ENCODE measurements at places on chromosomes 2 and 18.
A peak's percentile ranks its signal among the peaks of the same experiment; 100 is the strongest.

- DNase-seq: no peak
Observed at GRCh38 chr2:167209784-167210183, 321.5 kb downstream of the XIRP2 start.

- DNase-seq: no peak
Observed at GRCh38 chr2:240319221-240319854, 116.1 kb upstream of the GPC1 start.

DNA sequence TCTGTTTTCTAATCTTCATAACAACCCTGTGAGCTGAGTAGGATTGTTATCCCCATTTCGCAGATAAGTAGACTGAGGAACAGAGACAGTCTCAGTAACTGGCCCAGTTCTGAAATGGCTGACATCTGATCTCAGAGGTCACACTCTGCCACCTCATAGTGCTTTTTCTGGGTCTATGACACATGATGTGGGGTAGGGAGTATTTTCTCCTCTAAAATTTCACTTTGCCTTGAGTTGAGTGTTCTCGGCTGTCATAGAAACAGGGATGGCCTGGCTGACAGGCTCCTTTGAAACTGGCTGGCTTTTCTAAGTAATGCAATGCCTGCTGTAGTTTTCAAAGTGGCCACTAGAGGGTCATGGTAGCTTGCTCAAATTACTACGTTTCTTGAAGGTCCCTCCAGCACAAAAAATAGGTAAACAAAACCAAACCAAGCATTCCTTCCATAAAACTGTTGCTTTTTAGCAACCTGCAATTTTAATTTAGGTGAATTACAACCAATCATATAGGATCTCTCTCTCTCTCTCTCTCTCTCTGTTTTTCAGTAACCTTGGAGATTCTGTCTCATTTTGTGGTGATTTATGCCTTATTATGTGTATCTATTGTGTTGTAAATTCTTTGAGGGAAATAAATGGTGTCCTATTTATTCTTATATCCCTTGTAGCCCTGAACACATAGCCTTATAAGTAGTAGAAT, 84.2 kb upstream of the TTN start:
- peak; percentile 45 for DNase-seq

GRCh38 chr18:36829362-36830157, 633 bp downstream of the KIAA1328 start:
- no peak for DNase-seq

GRCh38 chr2:70029814-70030409, 57.4 kb upstream of the PCBP1 start:
- DNase-seq: no peak

- DNase-seq: no peak
Observed at GRCh38 chr2:48449073-48449840, 80.7 kb upstream of the STON1 start.

- DNase-seq: no peak
Observed at GRCh38 chr2:238742066-238742465, 105.8 kb upstream of the TWIST2 start.

GRCh38 chr18:35369126-35369525, 8.0 kb downstream of the ZNF396 start:
- no peak for DNase-seq

GRCh38 chr2:211673133-211673905, 865.3 kb downstream of the ERBB4 start:
- DNase-seq: no peak

DNA sequence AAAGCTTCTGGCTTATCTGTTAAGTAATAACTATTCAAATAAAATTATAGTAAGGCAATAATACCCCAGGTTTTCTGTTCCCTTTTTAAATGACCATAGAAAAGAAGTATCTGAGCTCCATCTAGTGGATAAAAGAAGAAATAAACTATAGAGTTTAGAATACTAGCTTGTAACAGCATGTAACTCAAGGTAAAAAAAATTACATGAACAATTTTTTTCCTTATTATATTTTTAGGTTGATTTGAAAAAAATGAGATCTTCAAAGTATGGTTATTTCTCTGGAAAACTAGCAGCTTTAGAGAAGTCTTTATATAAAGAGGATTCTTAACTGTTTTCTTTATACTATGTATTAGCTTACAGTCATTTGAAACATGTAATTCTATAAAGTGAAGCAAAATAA, 58.1 kb downstream of the NCKAP1 start:
- DNase-seq: no peak

- no peak for DNase-seq
Observed at GRCh38 chr2:148527488-148528340, 116.8 kb upstream of the EPC2 start.

DNA sequence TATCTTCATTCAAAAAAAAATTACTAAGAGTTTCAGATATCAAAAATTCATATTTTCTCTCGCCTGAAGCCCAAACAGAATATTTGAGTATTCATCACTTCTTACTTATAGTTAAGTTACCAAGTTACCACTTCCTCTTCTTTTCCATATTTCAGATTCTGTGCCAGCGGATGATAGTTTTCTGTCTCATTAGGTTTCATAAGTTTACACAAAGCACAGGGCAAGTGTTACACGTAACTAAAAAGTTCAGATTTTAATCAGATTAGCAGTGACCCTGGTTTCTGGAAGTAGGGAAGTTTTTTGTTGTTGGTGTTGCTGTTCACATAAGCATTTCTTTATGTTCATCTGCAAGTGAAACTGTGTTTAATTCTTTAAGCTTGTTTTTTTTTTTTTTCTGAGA, 10.2 kb downstream of the AFTPH start:
- no peak for DNase-seq

DNA sequence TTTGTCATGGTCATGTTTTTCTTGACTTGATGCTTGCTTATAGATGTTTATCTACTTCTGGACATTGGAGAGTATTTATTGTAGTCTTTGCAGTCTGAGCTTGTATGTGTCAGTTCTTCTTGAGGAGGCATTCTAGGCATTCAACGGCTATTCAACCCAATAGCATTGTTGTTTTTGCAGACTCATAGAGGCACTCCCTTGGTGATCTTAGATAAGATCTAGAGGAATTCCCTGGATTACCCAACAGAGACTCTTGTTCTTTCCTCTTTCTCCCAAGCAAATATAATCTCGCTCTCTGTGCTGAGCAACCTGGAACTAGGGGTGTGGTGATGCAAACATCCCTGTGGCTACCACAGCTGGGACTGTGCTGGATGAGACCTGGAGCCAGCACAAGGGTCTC, 40.4 kb downstream of the SYT4 start:
- DNase-seq: no peak

DNA sequence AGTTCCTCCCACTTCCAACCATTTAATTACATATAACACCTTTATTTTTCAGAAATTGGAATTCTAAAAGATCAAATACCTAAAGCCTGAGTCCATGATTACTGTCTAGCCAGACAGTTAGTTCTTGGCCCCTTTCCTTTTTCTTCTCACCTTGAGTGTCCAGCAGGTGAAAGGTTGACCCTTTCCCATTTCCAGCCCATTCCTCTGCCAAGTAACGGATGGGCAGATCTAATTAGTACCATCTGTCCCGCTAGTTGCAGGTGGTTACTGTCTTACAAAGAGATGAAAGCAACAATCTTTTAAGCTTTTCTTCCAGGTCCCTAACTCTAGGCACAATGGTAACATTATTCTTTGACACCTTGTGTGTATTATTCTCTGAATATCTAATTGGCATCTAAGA, 506.7 kb downstream of the ARHGAP15 start:
- DNase-seq: no peak

- no peak for DNase-seq
Observed at GRCh38 chr18:3097082-3097481, 84.1 kb upstream of the LPIN2 start.

GRCh38 chr2:181528441-181528840, 71.3 kb downstream of the ITGA4 start:
- no peak for DNase-seq

GRCh38 chr2:75605770-75606529, 40.6 kb upstream of the MRPL19 start:
- DNase-seq: no peak

GRCh38 chr18:44946529-44947113, 265.9 kb downstream of the SETBP1 start:
- DNase-seq: no peak

- no peak for DNase-seq
Observed at GRCh38 chr18:79538635-79539034, 141.0 kb upstream of the CTDP1 start.

- no peak for DNase-seq
Observed at GRCh38 chr2:96534701-96535181, 1.8 kb upstream of the ARID5A start.

- DNase-seq: no peak
Observed at GRCh38 chr18:63312737-63313395, 6.7 kb downstream of the BCL2 start.

DNA sequence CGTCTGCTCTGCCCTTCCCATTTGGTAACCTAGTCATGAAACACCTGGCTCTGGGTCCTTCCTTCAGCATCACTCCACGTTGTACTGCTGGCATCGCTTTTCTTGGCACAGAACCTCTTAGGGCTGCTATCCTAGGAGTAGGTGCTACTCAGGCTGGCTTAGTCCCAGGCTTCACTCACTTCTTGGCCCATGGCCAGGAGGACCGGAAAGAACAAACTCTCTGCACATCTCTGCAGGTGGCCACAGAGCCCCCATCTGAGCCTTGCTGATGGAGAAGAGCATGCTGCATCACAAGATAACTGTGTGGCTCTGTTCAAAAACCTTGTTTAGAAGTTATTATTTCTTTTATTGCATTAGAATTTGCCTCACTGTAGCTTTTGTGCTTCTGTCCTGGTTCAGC, 447.2 kb upstream of the TNP1 start:
- DNase-seq: no peak

DNA sequence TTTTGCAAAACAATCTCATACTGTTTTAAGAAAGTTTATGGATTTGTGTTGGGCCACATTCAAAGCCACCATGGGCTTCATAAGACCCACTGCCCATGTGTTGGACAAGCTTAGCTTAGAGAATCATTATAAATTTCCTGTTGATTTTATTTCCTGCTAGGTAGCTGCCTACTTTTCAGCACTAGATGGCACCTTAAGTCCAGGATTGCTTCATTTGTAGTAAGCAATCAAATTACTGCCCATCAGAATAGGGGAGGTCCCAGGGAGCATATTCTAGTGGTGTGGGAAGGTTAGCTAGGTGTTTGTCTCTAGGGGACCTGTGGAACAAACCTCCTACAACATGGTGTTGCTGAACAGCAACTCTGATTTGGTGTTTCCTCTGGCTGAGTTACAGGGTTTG, 11.0 kb upstream of the DCDC2C start:
- DNase-seq: no peak

- DNase-seq: no peak
Observed at GRCh38 chr18:24683925-24684324, 223.5 kb downstream of the HRH4 start.

DNA sequence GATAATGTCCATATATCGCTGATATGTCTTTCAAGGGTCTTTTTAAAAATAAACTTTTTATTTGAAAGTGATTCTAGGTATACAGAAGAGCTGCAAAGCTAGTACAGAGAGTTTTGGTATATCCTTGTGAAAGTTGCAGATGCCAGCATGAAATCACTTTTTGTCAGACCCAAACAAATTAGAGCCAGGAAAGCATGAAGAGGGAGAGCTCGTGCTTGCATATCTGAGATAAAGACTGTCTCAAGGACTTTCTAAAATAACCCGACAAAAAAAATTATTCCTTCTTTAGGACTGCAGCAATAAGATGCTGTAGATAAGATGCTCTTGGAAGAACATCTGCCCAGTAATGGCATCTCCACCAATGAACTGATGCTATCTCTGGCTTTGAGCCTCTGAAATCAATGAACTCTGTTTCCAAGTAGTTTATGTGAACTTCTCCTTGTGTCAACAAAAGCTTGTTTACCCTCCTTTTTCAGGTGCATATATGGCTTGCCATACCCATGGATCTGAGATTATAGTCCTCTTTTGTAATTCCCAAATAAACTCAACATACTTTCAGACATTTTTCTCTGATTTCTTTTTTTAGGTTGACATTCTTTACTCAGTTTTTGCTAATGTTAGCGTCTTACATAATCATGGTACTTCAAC, 774.6 kb upstream of the FAM98A start:
- DNase-seq: no peak

GRCh38 chr2:84749442-84749841, 131.4 kb downstream of the TRABD2A start:
- DNase-seq: no peak

DNA sequence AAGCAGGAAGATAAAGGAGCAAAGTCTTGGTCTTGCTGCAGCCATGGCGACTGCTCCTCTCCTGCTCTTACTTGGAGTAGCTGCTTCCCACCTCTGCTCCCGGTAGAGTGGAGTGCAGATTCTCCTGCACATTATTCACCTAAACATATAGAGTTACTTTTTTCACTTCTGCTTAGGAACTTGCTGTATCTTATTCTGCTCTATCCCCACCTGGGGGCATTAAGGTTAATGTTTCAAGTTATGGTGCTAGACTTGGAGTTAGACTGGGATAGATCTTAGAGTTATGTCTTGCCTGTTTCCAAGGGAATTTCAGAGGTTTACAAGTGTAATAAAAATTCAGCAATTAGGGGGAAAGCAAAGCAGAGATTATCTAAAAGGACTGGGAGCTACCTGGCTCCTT, 144.2 kb downstream of the SETBP1 start:
- DNase-seq: no peak

GRCh38 chr2:38374984-38375383, 2.1 kb downstream of the ATL2 start:
- no peak for DNase-seq

- DNase-seq: no peak
Observed at GRCh38 chr2:63073994-63074393, 23.4 kb downstream of the OTX1 start.

- DNase-seq: no peak
Observed at GRCh38 chr2:181957668-181958067, 28.0 kb upstream of the PPP1R1C start.

GRCh38 chr2:238166391-238167343, 7.9 kb downstream of the ERFE start:
- no peak for DNase-seq

DNA sequence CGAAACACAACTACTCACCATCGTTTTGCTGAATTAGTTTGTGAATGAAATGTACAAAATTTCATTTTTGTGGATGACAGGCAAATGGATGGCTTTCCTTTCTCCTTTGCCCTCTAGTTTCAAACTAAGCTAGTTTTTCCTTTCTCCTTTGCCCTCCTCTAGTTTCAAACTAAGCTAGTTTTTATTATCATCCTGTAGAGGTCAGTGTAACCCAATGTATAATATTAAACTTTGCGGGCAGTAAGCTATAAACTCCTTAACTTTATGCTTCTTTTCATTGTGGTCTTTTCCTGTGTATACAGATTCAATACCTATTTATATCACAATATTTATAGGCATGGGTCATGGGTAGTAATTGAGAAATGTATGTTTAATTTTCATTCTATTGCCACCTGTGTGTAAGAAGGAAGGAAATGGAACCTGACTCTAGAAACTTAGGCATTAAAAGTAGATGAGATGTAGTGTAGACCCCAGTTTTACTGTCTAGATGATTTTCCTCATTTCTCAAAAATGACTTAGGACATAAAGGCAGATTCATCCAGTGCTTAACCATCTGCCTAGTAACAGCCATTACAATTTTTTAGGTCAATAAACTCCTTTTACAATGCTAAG, 58.1 kb downstream of the MAP3K19 start:
- no peak for DNase-seq

GRCh38 chr2:227765788-227766372, 20.2 kb downstream of the SCYGR8 start:
- DNase-seq: no peak

- DNase-seq: no peak
Observed at GRCh38 chr18:63142594-63143225, 176.9 kb downstream of the BCL2 start.

GRCh38 chr18:58578835-58579560, 49.9 kb downstream of the ALPK2 start:
- no peak for DNase-seq

Data from activated CD4-positive, alpha-beta T cell treated with anti-CD3 and anti-CD28 coated beads, Interleukin-2, amount 50 U/mL, for 4 hours (primary cell).